ENCODE measurements at places on chromosomes 3 and 15. TPM values are rescaled to one million over a fixed set of nuclear protein-coding genes. Genes with fewer than 3 reads are reported as not detected.

The TRPC1 gene
- total RNA-seq: 43.8 TPM

The CLEC3B gene
- 33.1 TPM for total RNA-seq

The TTLL13 gene
- 0.16 TPM for total RNA-seq

The CHL1 gene
- total RNA-seq: 16.2 TPM

The UBAP1L gene
- 0.95 TPM for total RNA-seq

The IL12A gene
- 0.17 TPM for total RNA-seq

The SEMA3G gene
- total RNA-seq: 0.26 TPM

The SI gene
- total RNA-seq: not detected

The PLSCR2 gene
- total RNA-seq: 0.32 TPM

The KIF23 gene
- total RNA-seq: 2.3 TPM

The VPS13C gene
- 61.5 TPM for total RNA-seq

The PROS1 gene
- 17.9 TPM for total RNA-seq

The SCN11A gene
- total RNA-seq: not detected

The VGLL3 gene
- total RNA-seq: 10.9 TPM

The RPL39L gene
- 15.1 TPM for total RNA-seq

The KBTBD12 gene
- not detected for total RNA-seq

All from bronchial smooth muscle cell (primary cell).